ENCODE measurements at places on chromosomes 4 and X. TPM values are rescaled to one million over a fixed set of nuclear protein-coding genes. Genes with fewer than 3 reads are reported as not detected.
A peak's percentile ranks its signal among the peaks of the same experiment; 100 is the strongest.

DNA sequence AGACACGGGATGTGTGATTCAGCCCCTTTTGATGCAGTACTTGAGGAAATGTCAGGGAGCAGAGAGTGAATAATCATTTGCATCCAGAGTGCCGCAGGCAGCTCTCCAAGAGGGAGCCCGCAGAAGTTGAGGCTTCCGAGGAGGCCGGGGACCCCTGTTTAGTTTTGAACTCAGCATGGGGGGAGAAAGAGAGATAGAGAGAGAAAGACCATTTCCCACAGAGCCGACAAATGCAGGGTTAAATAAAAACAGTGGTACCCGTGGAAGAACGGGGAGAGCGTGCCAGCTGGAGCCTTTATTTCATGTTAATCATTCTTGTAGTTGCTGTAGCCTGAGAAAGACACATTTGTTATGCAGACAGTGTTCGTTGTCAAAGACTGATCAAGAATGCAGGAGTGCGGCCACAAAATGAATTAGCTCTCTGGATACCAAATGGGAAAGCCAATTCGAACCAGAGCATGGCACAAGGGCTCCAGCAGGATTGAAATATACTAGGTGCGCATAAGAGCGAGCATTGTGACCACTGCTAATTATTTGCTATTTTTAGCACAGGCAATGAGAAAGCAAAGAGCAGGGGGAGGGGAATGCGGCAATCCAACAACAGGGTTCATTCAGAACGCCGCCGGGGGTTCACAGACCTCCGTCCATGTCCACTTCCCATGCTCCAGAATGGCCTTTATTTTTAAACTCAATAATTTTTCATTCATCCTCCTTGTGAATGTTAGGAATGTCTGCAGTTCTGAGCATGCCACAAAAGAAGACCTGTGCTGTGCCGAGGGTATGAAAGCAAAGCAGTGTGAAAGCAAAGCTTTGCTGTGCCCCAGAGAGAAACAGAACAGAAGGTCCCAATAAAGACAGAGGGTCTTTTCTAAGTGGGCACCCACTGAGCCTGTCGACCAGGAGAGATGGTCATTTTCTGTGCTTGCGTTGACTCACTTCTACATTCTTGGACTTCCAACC, 243.9 kb upstream of the VCX3A start:
- DNase-seq: no peak

DNA sequence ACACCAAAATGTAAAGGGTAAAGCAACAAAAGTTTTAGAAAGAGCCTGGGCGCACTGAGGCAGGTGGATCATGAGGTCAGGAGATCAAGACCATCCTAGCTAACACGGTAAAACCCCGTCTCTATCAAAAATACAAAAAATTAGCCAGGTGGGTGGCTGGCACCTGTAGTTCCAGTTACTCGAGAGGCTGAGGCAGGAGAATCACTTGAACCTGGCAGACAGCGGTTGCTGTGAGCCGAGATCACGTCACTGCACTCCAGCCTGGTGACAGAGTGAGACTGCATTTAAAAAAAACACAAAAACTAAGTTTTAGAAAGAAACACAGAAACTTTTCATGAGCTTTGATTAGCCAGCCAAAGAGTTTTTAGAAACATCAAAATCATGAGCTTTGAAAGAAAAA, 76.5 kb downstream of the APBB2 start:
- DNase-seq: no peak

- no peak for DNase-seq
Observed at GRCh38 chr4:55617587-55618197, 18.4 kb downstream of the NMU start.

DNA sequence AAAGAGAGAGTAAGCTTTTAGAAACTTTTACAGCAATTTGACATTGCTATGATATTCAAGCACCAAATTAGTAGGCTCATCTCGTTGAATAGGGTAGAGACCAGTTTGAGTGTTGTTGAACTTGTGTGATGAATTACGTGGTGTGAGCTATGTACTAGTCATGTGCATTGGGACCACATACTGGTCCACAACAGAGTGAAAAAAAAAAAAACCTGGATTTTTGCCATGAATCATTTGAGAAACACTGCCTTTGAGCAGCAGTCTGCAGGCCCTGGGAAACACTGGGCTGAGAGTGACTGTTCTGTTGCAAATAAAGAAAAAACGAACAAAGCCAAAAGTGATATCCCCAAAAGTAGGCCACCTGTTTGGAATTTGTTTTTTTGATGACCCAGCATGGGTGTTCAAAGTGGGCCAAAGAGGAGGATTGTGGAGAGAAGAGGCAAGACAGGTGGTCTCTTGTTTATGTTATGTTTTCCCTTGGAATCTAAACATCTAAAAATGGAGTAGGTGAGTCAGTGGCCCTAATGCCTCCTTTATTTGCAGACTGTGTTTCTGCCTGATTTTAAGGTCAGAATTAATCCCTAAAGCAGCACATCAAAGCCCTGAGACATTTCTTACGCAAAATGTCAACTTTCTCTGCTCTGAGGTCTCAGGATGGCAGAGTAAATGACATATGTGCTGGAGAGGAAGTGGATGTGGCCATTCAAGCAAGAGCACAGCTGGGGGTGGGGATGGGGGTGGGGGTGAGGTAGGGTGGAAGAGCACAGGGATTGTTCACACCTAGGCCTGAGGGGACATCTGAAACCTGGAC, 33.5 kb downstream of the TAF7L start:
- DNase-seq: no peak

DNA sequence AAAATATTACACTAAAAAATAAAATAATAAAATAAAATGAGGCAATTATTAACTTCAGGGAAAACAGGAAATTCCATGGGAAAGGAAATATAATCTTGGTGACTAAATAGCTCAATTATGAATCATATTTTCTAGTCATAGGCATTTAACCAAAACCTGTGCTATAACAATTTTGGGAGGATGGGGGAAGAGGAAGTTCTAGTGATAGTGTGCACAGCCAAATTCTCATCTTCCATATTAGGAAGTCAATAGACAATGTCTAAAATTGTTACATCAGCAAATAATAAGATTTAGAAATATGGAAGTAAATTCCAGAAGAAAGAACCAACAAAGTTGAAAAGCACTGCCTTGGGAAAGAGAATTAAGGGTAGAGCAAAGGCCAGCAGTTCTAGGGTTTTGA, 2.8 kb downstream of the AWAT2 start:
- DNase-seq: no peak

GRCh38 chr4:29540439-29541102, 1179.6 kb upstream of the PCDH7 start:
- no peak for DNase-seq

- DNase-seq: no peak
Observed at GRCh38 chr4:172997856-172998255, 170.8 kb upstream of the GALNT7 start.

GRCh38 chr4:181802207-181802606, 441.0 kb upstream of the TENM3 start:
- DNase-seq: no peak

DNA sequence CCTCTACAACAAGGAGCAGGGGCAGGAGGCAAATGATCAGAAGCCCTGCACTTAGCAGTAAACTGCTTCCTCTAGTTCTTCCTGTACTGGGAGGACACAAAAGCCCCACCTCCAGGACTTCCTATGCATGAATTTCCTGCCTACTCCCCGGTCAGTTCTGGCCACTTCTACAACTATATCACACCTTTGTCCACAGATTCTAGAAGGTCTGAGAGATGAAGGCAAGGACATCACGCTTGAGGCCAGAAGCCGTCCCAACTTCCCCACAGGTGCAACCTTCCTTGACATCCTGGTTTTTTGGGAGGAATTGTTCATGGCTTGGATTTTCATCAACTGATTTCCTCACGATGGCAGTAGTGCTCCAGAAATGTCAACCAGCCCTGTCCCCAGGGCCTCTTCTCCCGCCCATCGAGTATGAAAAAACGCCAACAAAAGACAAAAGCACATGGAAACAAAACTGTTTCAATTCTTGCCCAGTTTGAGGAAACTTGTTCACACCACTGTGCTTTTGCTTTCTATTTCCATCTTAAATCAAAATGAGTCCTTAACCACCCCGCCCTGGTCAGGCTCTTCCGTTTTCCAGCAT, 206.5 kb upstream of the STK26 start:
- DNase-seq: peak; percentile 88

GRCh38 chr4:84568496-84568895, 14.4 kb upstream of the CDS1 start:
- no peak for DNase-seq

DNA sequence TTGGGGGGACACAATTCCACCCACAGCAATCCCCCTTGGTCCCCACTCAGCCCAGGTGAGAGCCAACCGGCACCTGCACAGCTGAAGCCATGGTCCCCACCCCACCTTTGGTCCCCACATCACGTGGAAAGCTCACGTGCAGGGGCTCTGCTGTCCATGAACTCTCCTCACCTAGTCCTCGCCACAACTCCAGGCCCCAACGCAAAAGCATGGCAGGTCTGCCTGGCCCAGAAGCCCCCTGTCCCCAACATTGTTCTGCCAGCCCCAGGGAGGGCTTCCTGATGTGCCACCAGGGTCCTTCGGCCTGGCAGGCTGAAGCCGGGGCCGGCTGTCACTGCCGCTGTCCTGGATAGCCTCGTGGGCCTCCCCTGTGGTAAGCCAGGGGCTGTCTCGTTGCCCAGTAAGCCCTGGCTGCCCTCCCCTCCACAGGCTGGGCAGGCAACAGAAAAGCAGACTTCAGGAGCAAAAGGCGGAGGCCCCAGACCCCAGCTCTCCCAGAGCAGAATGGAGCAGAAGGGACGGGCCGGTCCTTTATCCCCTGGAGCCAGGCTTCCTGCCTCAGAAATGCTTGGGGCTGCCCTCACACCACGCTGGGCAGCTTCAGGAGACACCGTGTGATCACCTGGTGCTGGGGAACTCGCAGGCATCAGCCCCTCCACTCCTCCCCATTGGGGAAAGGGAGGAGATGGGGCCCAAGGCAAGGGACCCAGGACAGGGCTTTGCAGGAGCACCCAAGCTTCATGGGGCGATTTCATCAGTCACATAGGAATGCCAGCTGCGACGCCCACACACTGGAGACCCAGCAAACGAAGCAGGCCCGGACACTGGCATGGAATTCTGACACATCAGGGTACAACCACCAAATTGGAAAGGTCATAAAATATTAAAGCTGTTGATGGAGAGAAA, 103.7 kb downstream of the ADRA2C start:
- no peak for DNase-seq

- DNase-seq: no peak
Observed at GRCh38 chrX:153694687-153695270, 7.1 kb downstream of the SLC6A8 start.

DNA sequence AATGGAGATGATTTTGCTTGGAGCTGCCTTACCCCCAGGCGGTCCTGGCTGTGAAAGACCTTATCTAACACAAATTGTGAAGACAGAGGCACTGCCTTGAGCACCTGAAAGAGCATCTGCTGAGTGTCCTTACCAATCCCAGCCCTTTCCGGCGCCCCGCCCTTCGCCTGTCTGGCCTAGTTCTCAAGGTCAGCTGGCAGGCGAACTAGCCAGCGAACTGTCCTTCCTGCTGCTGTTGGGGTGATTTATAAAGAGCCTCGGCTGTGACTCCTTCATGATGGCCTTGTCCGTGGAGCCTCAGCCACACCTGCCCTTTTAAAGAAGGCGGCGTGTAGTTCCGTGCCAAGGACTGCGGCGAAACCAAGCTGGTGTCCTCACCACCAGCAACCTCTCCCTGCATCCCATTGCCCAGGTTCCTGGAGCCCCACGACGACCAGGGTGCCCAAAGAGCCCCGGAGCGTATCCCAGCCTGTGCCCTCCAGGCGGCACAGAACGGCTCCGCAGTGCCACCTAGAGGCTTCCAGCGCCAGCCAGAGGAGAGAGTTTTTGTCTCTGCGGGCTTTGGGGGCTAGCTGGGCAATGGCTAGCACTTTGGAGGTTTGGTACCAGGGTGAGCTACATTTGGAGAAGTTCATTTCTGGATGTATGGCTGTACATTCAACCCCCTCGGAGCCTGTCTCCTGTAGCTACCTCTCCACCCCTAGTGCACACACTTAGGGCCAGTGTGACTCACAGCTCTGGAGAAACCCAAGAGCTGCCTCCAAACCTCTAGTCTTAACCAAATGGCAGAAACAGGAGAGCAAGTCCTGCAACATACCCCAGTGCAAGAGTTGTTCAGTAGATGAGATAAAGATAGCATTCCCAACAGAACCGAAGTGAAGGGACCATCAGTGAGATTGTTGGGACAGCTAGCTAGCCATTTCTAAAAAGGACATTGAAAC, 36.8 kb upstream of the VMA21 start:
- peak; percentile 32 for DNase-seq

DNA sequence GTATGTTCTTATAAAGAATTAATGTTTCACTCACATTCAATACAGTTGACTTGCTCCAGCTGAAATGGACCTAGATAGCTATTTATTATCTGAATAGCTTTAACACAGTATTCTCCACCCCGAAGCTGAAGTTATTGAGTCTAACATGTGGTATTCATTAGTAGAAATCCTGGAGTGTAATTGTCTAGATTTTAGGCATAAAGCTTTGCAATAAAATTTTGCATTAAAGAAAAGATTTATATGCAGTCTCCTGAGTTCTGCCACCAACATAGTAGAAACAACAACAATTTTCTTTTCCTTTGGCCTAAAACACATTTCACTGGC, 90.2 kb upstream of the DCLK2 start:
- DNase-seq: no peak

- DNase-seq: no peak
Observed at GRCh38 chr4:143355540-143356217, 19.0 kb downstream of the GAB1 start.

DNA sequence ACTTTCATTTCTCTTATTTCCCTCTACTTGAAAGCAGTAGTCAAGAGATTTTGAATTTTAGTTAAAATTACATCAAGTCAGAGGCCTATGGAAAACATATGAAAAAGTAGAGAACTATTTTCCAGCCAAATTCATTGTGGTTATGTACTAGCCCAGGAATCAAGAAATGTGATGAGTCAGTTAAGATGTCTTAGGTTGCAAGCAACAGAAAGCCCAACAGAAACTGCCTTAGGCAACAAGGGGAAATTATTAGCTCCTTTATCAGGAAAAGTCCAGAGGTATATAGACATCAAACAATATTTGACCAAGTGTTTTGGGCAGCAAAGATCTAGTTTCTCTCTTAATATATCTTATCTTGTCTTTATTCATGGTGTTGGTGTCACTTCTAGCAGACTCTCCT, 37.8 kb upstream of the FRMD7 start:
- DNase-seq: no peak

DNA sequence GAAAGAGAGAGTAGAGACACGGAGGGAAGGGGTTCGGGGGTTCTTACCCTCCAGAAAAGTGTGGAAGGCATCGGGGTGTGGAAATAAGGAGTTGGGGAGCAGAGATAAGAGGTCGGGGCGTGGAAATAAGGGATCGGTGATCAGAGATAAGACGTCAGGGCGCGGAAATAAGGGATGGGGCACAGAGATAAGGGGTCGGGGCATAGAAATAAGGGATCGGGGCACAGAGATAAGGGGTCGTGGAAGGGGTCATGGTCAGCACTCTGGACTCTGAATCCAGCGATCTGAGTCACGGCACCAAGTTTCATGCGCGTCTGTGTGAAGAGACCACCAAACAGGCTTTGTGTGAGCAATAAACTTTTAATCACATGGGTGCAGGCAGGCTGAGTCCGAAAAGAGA, 119.1 kb downstream of the PCDH10 start:
- DNase-seq: no peak

GRCh38 chr4:144556636-144557035, 89.3 kb upstream of the HHIP start:
- DNase-seq: no peak

The ADH1C gene
- total RNA-seq: not detected

The HMX1 gene
- total RNA-seq: not detected

The GAGE12F gene
- not detected for total RNA-seq

The PAGE3 gene
- total RNA-seq: not detected

The LRIT3 gene
- 0.41 TPM for total RNA-seq

Measured in naive thymus-derived CD4-positive, alpha-beta T cell (primary cell).